Spleen (tissue), 13 donors: ENCODE measurements at places on chromosomes 4 and X. TPM values are rescaled to one million over a fixed set of nuclear protein-coding genes. Genes with fewer than 3 reads are reported as not detected.

- no peaks in the 10 kb centered on the region for H3K4me1 ChIP-seq
- H3K36me3 ChIP-seq: no peaks in the 10 kb centered on the region
- H3K27me3 ChIP-seq: no peaks in the 10 kb centered on the region
- no peak overlapping the region for H3K4me3 ChIP-seq
These were observed 423.9 kb upstream of the PITX2 start for GRCh38 chr4:111046811-111047210.

DNA sequence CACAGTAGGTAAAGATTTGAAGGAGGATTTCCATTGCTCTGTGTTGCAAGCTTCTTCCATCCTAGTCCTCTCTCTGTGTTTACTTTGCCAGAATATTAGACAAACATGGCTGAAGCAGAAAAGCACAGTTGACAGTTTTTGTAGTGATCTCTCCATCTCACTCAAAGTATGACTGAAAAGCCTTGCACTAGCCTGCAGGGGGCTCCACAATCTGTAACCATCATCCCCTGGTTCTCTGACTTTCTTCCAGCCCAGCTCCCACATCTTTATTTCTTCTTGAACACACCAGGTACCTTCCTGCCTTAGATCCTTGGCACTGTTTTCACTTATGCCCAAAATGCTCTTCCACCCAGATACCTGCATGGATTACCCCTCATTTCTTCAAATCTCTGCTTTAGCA, 34.1 kb upstream of the HHIP start:
- H3K27me3 ChIP-seq: no peaks in the 10 kb centered on the region
- DNase-seq: no peak
- no peaks in the 10 kb centered on the region for H3K4me1 ChIP-seq
- no peak overlapping the region for H3K4me3 ChIP-seq

- no peak overlapping the region for H3K4me3 ChIP-seq
- DNase-seq: no peak
- no peak overlapping the region for H3K27ac ChIP-seq
- no peaks in the 10 kb centered on the region for H3K4me1 ChIP-seq
- no peaks in the 10 kb centered on the region for H3K36me3 ChIP-seq
These were observed 3.0 kb downstream of the ANK2 start for GRCh38 chr4:113052379-113052951.

Gene F9
- not detected for total RNA-seq

DNA sequence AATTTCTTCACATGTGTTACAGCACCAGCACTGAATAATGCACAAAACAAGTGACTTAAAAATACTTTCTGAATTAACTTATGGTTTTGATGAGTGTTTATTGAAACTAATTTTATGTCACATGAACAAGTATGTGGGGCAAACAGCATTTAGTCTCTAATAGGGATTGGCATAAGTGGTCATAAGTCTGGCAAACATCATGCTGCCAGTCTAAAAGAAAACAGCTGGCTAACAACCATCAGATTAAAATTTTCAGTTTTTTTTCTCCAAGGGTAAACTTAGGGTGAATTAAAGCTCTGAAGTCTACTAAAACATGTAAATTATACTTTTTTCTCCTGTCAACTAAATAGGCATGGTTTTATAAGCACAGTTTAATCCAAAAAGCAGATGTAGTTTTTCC, 1014.2 kb downstream of the FAT4 start:
- H3K4me1 ChIP-seq: no peaks in the 10 kb centered on the region
- H3K27ac ChIP-seq: no peak overlapping the region
- H3K36me3 ChIP-seq: no peaks in the 10 kb centered on the region
- no peaks in the 10 kb centered on the region for H3K27me3 ChIP-seq
- no peak overlapping the region for H3K4me3 ChIP-seq

- no peak overlapping the region for H3K27ac ChIP-seq
- H3K4me3 ChIP-seq: no peak overlapping the region
These were observed 194.9 kb upstream of the RPS6KA3 start for GRCh38 chrX:20461576-20461975.
